ENCODE measurements at places on chromosomes 1 and 21.

DNA sequence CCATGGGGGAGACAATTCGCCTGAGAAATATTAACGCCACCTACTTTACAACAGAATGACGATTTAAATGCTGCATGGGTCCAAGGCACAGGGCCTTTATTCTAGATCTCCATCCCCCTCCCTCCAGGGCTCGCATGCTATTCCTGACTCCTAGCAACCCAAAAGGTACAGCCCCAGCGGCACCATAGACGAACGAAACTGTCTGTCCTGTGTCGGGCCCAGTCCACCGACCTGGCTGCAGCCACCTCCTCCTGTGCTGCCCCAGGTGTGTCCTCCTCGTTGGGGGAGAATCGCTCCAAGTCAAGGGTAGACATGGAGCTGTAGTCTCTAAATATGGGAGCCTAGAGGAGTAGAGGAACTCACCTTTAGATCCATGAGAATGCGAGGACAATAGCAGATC, 196.5 kb downstream of the TOMM20 start:
- DNase-seq: no peak

GRCh38 chr1:185427776-185428175, 110.7 kb upstream of the IVNS1ABP start:
- no peak for DNase-seq

- DNase-seq: no peak
Observed at GRCh38 chr1:54926970-54927369, 40.0 kb upstream of the DHCR24 start.

DNA sequence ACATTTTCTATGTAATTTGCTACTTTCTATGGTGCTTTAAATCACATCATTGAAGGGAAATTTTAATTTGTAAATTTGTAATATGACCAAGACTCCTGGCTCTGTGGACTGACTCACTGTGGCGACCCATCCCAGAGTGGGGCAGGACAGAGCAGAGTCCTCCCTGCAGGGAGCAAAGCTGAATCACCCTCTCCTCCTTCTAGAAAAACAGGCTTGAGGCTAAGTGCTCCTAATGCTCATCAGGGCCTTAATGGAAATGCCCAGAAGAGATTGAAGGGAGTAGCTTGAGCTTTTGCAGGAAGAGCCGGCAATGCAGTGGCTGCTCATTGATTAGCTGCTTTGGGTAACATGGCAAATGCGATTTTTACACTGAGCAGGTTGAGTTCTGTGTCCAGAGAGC, 16.8 kb downstream of the S100A10 start:
- no peak for DNase-seq

- DNase-seq: no peak
Observed at GRCh38 chr1:57546549-57547330, 122.9 kb upstream of the DAB1 start.

DNA sequence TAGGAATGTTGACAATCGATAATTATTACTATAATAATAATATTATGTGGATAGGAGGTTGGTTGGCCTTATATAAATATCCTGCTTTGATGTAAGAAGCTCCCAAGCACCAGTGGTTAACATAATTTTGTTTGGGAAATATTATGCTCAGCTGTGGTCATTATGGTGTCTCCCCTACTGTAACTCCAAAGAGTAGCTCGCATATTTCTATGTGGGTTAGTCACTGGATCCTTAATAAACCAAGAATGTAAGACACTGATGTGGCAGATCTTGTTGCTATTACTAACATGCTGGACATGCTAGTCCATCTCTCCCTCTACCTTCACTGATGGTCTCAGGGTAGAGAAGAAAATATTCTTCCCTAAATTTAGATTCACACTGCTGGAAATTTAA, 79.2 kb upstream of the RALGPS2 start:
- DNase-seq: no peak

- no peak for DNase-seq
Observed at GRCh38 chr1:39857126-39857878, 26.0 kb downstream of the TRIT1 start.
